ENCODE measurements at places on chromosomes 13 and 19. TPM values are rescaled to one million over a fixed set of nuclear protein-coding genes. Genes with fewer than 3 reads are reported as not detected.

DNA sequence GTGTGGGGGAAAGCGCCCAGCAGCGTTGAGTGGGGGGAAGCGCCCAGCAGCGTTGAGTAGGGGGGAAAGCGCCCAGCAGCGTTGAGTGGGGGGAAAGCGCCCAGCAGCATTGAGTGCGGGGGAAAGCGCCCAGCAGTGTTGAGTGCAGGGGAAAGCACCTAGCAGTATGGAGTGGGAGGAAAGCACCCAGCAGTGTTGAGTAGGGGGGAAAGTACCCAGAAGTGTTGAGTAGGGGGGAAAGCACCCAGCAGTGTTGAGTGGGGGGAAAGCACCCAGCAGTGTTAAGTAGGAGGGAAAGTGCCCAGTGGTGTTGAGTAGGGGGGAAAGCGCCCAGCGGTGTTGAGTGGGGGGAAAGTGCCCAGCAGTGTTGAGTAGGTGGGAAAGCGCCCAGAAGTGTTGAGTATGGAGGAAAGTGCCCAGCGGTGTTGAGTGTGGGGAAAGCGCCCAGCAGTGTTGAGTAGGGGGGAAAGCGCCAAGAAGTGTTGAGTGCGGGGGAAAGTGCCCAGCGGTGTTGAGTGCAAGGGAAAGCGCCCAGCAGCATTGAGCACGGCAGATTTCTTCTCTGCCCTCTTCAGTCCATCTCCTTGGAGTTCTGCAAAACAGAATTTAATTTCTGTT, 138.4 kb downstream of the ATP11A start:
- no peak for DNase-seq

DNA sequence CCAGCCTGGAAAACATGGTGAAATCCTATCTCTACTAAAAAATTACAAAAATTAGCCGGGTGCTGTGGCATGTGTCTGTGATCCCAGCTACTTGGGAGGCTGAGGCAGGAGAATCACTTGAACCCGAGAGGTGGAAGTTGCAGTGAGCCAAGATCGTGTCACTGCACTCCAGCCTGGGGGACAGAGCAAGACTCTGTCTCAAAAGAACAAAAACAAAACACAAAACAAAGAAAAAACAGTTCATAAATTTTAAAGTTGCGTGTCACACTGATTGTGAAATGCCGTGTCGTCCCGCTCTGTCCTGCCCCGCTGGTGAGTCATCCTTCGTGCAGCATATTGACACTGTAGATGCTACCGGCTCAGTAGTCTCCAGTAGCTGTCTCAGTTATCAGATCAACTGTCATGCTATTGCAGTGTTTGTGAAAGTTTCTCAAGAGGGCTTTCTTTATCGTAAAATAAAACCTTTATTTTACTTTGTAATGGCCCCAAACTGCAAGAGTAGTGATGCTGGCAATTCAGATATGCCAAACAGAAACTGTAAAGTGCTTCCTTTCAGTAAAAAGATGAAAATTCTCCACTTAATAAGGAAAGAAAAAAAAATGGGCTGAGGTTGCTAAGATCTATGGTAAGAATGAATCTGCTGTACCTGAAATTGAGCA, 36.4 kb upstream of the IGFL1 start:
- DNase-seq, result peak; percentile 79

GRCh38 chr19:4937060-4937459, 27.8 kb downstream of the UHRF1 start:
- DNase-seq, result no peak

- no peak for DNase-seq
These were observed 7.4 kb upstream of the CEACAM18 start for GRCh38 chr19:51470966-51471365.

DNA sequence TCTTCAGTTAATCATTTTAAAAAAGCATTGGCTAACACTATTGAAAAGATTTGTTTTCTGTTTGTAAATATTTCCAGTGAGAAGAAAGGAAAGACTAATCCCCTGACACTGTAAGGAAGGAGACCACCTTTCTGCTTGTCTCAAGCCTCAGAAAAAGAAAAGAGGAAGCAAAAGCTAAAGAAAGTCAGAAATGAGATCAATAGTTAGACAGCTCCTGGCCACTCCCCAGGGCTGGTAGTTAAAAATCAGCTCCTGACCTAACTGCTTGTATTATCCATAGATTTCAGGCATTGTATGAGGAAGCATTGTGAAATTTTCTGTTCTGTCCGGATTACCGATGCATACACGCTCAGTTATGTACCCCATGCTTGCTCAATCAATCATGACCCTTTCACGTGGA, 76.6 kb downstream of the ZNF486 start:
- DNase-seq, result no peak

- DNase-seq, result no peak
These were observed 973.9 kb upstream of the PRR20A start for GRCh38 chr13:56166864-56167263.

JUND gene
- 86.4 TPM for total RNA-seq

CBLC gene
- total RNA-seq, result not detected

AZU1 gene
- total RNA-seq, result not detected

QPCTL gene
- total RNA-seq, result 5.4 TPM

Measured in H4 (cell line).